Fibroblast of lung (primary cell): ENCODE measurements at places on chromosomes 12 and 14.

- H3K27ac ChIP-seq, result no peak overlapping the region
- H3K36me3 ChIP-seq, result no peaks in the 10 kb centered on the region
- no peaks in the 10 kb centered on the region for H3K4me1 ChIP-seq
- H3K4me3 ChIP-seq, result no peak overlapping the region
- DNase-seq, result no peak
- H3K27me3 ChIP-seq, result no peaks in the 10 kb centered on the region
Observed at GRCh38 chr14:35949920-35950513, 123.9 kb downstream of the BRMS1L start.

DNA sequence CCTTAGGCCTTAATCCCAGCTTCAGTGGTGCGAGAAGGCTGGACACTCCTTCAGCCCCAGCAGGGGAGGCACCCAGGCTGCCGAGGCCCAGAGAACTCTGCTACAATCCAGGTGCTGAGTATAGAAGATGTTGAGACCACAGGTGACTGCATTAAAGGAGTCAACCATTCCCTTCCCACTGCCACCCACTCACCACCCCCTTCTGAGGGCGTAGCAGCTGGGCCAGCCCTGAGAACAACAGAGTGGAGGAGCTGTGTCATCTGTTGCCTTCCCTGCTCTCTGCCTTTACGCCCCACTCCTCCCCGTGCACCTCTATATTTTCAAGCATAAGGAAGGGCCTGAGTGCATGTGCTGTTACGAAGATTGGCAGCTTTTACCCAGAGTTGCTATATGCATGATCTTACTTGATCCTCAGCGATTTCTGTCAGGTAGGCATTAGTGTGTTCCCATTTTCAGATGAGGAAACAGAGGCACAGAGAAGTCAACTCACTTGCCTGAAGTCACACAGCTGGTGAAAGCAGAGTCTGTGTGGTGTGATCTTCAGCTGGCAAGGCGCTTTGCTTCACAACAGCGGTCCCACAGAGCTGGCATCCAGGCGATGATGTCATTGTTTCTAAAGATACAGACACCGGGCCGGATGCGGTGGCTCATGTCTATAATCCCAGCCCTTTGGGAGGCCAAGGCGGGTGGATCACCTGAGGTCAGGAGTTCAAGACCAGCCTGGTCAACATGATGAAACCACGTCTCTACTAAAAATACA is 46.7 kb downstream of the RIN3 start:
- no peak for DNase-seq
- H3K36me3 ChIP-seq, result peaks cover 8% of the 10 kb centered on the region
- no peak overlapping the region for H3K4me3 ChIP-seq

DNA sequence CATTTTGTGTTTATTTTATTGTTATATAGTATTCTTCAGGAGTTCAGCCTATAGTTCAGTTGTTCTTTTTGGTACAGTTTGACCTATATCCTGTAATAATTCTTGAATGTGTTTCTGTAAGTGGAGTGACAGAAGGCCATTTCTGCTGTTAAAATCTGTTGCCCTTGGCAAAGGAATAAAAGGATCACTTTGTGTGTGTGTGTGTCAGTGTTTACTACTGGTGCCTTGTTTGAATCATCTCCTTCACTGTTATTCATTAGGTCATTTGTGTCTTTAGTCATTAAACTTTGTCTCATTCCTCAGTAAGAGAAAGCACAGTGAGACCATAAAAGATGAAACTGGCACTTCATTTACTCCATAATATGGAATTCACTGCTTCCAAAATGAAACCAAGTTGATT is 130.7 kb downstream of the TMTC2 start:
- no peak overlapping the region for H3K4me3 ChIP-seq
- H3K27ac ChIP-seq, result no peak overlapping the region
- H3K36me3 ChIP-seq, result no peaks in the 10 kb centered on the region
- DNase-seq, result no peak

DNA sequence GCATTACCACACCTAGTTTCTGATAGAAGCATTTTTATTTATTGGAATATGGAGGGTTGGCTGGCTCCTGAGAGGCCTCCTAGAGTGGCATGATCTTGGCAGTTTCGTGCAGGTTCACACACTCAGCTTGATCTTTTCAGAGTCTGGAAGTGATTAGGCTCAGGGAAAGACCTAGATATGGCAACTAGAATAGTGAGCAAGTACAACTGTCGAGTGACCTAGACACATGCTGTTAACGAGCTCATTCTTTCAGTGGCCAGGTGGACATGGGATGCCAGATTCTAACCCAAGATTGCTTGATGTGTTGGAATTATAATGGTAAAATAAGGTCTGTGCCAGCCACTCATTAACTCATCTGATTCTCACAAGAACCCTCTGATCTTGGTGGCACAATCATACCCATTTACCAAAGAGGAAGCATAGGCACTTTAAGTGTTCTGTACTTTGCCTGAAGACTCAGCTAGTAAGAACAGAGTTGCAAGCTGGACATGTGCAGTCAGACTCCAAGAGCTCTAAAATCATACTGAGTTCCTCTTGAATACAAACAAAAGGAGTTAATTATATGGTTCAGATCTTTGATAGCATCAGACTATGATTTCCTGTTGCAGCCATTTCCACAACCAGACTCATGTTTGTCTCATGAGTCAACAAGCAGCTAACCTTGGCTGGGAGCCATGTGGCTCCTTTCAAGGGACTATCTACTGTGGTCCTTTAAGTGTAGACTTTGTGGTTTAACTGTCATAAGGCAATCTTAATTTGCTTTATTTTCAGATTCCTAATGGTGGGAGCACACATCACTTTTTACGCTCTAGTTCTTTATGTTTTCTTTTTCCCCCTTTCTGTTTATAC is 144.2 kb downstream of the PLEKHA5 start:
- H3K36me3 ChIP-seq, result no peaks in the 10 kb centered on the region
- no peaks in the 10 kb centered on the region for H3K27me3 ChIP-seq
- H3K27ac ChIP-seq, result no peak overlapping the region
- DNase-seq, result peak; percentile 93
- no peak overlapping the region for H3K4me3 ChIP-seq

DNA sequence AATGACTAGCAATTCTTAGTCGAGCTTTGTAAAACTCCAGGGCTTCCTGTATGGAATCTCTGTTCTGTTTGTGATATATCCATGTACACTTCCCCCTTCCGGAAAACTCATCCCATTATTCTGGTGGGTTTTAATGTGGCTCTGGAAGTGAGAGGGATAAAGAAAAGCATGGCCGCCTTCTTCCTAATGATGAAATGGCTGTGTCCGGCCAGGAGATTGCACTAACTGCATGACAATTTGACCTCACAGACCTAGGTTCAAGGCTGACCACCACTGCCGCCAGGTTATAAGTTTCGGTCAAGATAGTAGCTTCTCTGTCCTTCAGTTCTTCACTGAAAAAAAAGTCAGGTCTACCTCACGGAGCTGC is 41.0 kb upstream of the NPAS3 start:
- H3K36me3 ChIP-seq, result no peaks in the 10 kb centered on the region
- no peak overlapping the region for H3K27ac ChIP-seq
- H3K4me3 ChIP-seq, result peak overlapping the region; percentile 54
- no peaks in the 10 kb centered on the region for H3K27me3 ChIP-seq
- H3K4me1 ChIP-seq, result no peaks in the 10 kb centered on the region

- peaks cover 23% of the 10 kb centered on the region for H3K4me1 ChIP-seq
- H3K27ac ChIP-seq, result peak overlapping the region; percentile 86
- DNase-seq, result peak; percentile 91
- H3K27me3 ChIP-seq, result no peaks in the 10 kb centered on the region
- peak overlapping the region; percentile 1 for H3K4me3 ChIP-seq
Observed at GRCh38 chr12:13173012-13173932, 23.3 kb upstream of the EMP1 start.

- peak; percentile 7 for DNase-seq
- no peak overlapping the region for H3K4me3 ChIP-seq
- no peaks in the 10 kb centered on the region for H3K4me1 ChIP-seq
- no peaks in the 10 kb centered on the region for H3K27me3 ChIP-seq
Observed at GRCh38 chr12:7376196-7376595, 67.8 kb downstream of the CD163L1 start.

GRCh38 chr12:115199831-115200230 is 515.9 kb upstream of the TBX3 start:
- no peaks in the 10 kb centered on the region for H3K4me1 ChIP-seq
- H3K4me3 ChIP-seq, result no peak overlapping the region
- no peaks in the 10 kb centered on the region for H3K36me3 ChIP-seq
- DNase-seq, result peak; percentile 55
- H3K27me3 ChIP-seq, result no peaks in the 10 kb centered on the region
- no peak overlapping the region for H3K27ac ChIP-seq

DNA sequence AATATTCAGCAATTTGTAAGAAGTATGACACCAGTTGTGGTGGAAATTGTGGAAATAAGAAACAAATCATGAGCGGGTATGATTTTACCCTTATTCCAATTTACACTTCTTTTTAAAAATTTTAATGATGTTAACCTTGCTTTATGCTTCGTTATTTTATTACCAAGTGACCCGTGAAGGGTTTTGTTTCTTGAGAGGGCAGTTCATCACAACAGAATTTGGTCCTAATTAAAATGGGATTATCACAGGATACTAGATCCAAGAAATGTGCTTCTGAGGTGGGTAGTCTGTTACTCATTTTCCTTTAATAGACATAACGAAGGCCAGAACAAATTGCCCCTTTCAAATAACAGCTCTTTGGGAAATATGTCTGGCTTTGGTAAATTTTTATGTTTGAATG is 25.5 kb upstream of the RASSF8 start:
- no peaks in the 10 kb centered on the region for H3K36me3 ChIP-seq
- no peak for DNase-seq
- no peak overlapping the region for H3K27ac ChIP-seq

GRCh38 chr12:116160231-116160630 is 117.3 kb downstream of the MED13L start:
- peaks cover 11% of the 10 kb centered on the region for H3K4me1 ChIP-seq
- no peak for DNase-seq
- no peaks in the 10 kb centered on the region for H3K27me3 ChIP-seq
- no peak overlapping the region for H3K4me3 ChIP-seq
- no peak overlapping the region for H3K27ac ChIP-seq

DNA sequence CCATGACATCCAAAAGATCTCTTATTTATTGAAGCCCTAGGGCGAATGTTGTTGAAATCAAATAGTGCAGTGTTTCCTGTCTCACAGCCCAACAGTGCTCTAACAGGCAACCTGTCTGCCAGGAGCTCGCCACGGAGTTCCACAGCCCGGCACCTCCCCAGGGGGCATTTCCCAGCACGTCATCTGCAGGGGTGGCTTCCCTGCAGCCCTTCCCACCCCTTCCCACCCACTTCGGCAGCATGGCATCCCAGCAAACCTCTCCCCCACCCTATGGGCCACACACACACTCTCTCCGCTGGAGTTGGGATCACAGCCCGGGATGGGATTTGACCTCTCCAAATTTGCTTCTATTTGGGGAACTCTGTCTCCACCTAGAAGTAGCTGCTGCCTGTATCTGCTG is 62.7 kb upstream of the C14orf180 start:
- no peak for DNase-seq
- H3K27ac ChIP-seq, result no peak overlapping the region
- H3K36me3 ChIP-seq, result no peaks in the 10 kb centered on the region
- no peaks in the 10 kb centered on the region for H3K4me1 ChIP-seq
- no peaks in the 10 kb centered on the region for H3K27me3 ChIP-seq
- H3K4me3 ChIP-seq, result no peak overlapping the region

GRCh38 chr12:98783420-98783819 is 138.3 kb downstream of the APAF1 start:
- H3K27me3 ChIP-seq, result no peaks in the 10 kb centered on the region
- H3K4me3 ChIP-seq, result no peak overlapping the region
- no peaks in the 10 kb centered on the region for H3K36me3 ChIP-seq
- no peak for DNase-seq

GRCh38 chr12:6363010-6363329 is 12.4 kb downstream of the SCNN1A start:
- no peaks in the 10 kb centered on the region for H3K36me3 ChIP-seq
- peaks cover 2% of the 10 kb centered on the region for H3K4me1 ChIP-seq
- no peaks in the 10 kb centered on the region for H3K27me3 ChIP-seq
- peak overlapping the region; percentile 40 for H3K4me3 ChIP-seq
- no peak for DNase-seq

GRCh38 chr12:132159555-132160003 is 15.3 kb downstream of the NOC4L start:
- H3K27ac ChIP-seq, result no peak overlapping the region
- peaks cover 10% of the 10 kb centered on the region for H3K36me3 ChIP-seq
- peaks cover 9% of the 10 kb centered on the region for H3K4me1 ChIP-seq

DNA sequence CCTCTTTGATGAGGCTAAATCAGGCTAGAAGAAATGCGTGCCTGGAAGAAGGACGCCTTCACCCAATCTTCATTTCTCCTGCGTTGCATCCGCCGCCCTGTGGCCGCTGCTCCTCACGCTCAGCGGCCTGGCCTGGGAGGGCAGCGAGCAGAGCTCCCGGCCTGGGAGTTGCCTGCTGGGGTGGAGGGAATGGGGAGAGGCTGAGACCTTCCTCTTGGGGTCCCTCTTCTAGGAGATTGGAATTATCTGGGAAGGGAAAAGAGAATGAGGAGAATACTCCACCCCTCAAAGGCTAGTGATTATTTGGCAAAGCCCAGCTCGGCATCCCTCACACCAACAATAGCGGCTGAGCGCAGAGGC is 2.4 kb upstream of the HOXC12 start:
- no peak for DNase-seq
- no peaks in the 10 kb centered on the region for H3K36me3 ChIP-seq
- no peak overlapping the region for H3K27ac ChIP-seq
- no peak overlapping the region for H3K4me3 ChIP-seq
- peaks cover 91% of the 10 kb centered on the region for H3K27me3 ChIP-seq
- no peaks in the 10 kb centered on the region for H3K4me1 ChIP-seq

DNA sequence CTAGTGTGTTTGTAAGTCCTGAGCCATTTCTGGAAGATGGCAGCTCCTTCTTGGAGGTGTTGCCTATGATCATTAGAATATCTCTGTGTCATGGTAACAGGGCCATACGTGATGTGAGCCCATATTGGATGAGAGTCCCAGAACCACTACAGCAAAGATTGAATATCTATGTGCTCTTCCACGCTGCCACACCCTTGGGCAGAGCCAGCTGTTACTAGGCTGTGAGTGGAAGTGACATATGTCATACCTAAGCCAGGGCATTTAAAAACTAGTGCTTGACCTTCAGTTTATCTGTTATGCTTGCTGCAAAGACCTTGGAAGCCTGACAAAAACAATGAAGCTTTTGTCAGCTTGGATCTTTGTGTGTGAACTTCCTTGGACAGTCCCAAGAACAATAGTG is 495.1 kb upstream of the CCDC196 start:
- H3K27me3 ChIP-seq, result no peaks in the 10 kb centered on the region
- H3K4me1 ChIP-seq, result no peaks in the 10 kb centered on the region
- no peak for DNase-seq
- no peak overlapping the region for H3K27ac ChIP-seq
- H3K4me3 ChIP-seq, result no peak overlapping the region
- H3K36me3 ChIP-seq, result no peaks in the 10 kb centered on the region

GRCh38 chr12:109271418-109271817 is 37.7 kb downstream of the FOXN4 start:
- no peaks in the 10 kb centered on the region for H3K36me3 ChIP-seq
- no peak overlapping the region for H3K4me3 ChIP-seq
- H3K27ac ChIP-seq, result no peak overlapping the region
- no peaks in the 10 kb centered on the region for H3K27me3 ChIP-seq

DNA sequence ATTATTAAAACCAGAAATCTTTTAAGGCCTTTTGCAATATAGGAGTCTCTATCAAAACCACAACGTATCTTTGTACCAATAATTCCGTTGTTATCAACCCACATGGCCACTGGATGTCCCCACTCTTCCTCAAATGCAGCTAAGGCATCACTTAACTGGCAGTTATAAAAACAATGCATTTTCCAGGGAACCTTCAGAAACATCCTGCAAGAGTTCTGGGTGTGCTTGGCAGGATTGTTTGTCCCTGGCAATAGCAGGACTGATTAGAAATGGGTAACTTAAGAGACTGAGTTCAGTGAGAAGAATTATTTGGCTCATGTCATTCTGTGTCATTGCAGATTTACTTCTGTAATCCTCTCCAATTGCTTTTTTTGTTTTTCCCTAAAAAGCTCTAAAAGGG is 112.0 kb downstream of the SLC15A5 start:
- H3K27me3 ChIP-seq, result no peaks in the 10 kb centered on the region
- H3K4me1 ChIP-seq, result no peaks in the 10 kb centered on the region
- no peak overlapping the region for H3K27ac ChIP-seq
- peak; percentile 63 for DNase-seq
- no peaks in the 10 kb centered on the region for H3K36me3 ChIP-seq
